Activated CD4-positive, alpha-beta T cell treated with anti-CD3 and anti-CD28 coated beads, Interleukin-2, amount 50 U/mL, for 48 hours (primary cell): ENCODE measurements at places on chromosomes 11 and 22.

- DNase-seq, result no peak
Observed at GRCh38 chr11:68927280-68928135, 23.8 kb downstream of the IGHMBP2 start.

- DNase-seq, result no peak
Observed at GRCh38 chr11:46837860-46838259, 8.2 kb downstream of the CKAP5 start.

DNA sequence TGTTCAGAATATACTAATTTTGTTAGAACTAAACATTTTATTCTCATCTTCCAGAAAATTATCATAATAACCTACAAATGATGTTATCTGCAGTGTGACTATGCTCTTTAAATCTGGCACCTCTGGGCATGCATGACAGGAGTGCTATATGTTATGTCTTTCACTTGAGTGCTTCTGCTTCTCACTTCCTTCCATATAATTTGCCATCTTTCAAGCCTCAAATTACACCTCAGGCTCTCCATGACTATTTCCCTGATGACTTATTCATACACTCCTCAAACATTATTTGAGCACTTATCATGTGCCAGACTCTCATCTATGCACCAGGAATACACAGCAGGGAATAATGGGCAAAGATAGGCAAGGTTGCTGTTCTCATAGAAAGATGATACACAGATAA lies 219.3 kb upstream of the POU2AF2 start:
- DNase-seq, result no peak

DNA sequence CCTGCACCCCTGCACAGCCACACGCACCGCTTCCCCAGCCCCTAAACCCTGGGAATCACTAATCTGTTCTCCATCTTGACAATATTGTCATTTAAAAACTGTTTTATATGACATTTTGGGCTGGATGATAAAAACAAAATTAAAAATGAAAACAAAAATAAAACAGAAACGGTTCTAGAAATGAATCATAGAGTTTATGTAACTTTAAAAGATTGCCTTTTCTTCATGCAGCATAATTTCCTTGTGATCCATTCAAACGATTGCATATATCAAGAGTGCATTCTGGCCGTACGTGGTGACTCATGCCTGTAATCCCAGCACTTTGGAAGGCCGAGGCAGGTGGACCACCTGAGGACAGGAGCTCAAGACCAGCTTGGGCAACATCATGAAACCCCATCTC lies 6.6 kb upstream of the FAM118A start:
- DNase-seq, result no peak

GRCh38 chr11:130536106-130537040 lies 87.9 kb downstream of the ADAMTS15 start:
- no peak for DNase-seq

- DNase-seq, result no peak
Observed at GRCh38 chr11:9868641-9869040, 204.8 kb downstream of the SWAP70 start.

DNA sequence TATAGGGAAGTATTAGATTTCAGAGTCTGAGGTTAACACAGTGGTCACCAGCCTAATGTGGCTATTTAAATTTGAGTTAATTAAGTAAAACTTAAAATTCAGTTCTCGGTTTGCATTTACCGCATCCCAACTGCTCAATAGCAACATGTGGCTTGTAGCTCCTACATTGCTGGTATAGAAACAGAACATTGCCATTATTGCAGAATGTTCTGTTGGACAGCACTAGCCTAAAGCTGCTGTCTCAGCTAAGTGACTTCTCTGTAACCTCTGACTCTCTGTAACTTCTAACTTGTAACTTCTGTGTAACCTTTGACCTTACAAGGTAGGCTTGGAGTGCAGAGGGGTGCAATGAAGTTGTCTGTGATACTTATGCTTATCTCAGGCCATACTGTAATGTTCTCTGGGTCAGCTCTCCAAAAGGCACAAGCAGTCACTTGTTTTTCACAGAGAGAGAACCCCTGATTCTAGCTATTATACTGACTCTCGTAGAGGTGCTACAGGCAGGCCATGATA lies 78.7 kb downstream of the ZNRF3 start:
- DNase-seq, result no peak

- no peak for DNase-seq
Observed at GRCh38 chr22:25509374-25509791, 55.1 kb upstream of the GRK3 start.

GRCh38 chr11:23205156-23205871 lies 345.0 kb upstream of the CCDC179 start:
- no peak for DNase-seq

DNA sequence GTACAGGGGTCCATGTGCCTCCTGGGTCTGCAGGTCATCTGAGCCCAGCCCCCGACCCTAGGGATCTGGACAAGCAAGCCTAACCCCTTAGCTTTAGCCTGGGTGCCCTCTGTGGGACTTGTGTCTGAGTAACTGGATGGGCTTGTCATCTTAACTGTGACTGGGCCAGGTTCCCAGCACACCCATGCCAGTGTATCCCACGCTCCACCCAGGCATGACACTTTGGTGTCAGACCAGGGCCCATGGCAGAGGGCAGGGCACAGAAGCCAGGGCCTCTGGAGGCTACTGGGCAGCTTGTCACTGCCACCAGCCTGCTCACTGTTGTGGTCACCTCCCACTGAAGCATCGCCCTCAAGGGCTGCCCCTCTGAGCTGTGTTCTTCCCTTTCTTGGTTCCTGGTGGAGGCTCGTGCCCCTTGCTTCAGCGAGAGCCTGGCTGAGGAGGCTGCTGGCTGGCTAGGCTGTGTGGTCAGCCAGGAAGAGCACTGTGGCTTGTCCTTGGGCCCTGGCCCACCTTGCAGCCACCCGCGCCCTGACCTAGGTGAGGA lies 80.8 kb downstream of the ST3GAL4 start:
- no peak for DNase-seq

DNA sequence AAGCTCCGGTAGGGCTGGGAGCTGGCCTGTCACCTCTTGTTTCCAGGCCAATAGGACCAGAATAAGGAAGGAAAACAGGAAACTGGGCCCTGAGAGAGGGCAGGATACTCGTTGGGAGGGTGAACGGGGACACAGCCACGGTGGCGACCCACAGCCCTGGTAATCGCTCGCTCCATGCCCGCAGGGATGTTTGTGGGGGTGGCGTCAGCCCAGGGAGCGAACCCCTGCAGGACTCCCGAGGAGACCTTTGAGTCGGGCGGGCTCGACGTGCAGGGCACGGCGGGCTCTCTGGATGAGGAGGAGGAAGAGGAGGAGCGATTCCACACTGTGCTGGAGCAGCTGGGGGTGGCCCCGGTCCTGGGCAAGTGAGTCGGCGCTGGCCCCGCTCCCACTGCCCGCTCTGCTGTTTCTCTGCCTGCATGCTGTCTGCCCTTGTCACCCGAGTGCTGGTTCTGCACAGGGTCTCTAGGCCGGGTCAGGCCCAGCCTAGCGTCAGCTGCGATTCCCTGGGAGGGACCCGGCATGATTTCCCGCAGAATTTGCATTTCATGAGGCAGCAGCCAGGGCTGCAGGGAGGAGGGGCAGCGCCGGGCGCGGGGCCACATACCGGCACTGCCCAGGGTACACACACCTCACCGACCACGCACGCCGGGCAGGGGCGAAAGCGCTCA lies 1.6 kb downstream of the CRACR2B start:
- DNase-seq, result no peak

DNA sequence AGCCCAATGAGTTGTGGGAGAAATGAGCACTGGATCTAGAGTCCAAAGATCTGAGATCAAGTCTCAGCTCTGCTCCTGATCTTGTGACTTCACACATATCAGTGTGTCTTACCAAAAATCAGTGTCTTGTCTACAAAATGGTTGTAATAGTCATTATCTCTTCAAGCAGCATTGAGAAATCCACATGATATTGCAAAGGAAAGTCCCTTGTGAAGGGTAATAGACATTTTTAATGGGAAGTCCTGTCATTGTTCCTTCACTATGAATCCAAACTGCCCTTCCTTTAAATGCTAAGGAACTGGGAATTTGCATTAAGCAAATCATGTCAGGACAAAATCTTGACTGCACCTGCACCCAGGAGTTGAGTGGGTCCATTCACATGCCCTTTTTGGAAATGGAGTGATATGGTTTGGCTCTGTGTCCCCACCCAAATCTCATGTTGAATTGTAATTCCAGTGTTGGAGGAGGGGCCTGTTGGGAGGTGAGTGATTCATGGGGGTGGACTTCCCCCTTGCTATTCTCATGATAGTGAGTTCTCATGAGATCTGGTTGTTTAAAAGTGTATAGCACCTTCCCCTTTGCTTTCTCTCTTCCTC lies 51.1 kb downstream of the COMMD9 start:
- no peak for DNase-seq

DNA sequence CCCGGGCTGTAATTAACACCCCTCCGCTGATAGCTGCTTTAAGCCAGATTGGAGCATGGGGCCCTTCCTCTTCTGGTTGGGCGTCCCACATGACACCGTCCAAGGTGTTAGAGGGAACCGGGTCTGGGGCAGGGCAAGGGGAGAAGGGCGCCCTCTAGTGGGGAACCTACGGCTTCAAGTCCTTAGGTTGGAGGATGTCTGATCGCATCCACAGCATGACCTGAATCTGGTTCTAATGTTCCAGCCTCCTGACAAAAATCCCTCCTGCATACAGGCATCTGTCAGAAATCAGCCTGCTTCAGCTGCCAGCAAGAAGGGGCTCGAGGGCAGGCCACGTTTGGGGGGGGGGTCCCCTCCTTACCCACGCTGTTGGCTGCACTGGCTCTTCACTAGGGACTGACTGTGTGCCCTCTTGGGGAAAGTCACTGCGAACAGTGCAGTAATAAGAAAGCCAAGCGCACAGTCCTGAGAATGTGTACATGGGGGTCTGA lies 94.2 kb upstream of the TBCEL start:
- DNase-seq, result peak; percentile 48

DNA sequence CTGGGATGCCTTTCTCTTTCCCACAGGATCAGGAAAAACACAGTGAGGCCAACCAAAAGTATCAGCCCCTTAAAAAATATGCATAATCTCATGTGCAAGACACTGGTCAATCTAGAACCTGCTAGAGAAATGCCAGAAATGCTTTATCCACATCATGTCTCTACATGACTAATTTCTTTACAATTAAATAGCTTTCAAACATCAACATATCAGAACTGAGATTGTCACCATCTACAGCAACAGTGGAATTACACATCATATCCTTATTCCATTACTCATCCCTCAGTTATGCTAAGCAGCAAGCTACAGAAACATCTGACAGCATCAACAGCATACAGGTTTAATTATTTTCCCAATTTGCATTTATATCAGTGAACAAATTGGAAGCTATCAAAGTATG lies 78.8 kb downstream of the DDIAS start:
- DNase-seq, result no peak

- no peak for DNase-seq
Observed at GRCh38 chr11:116409238-116409637, 363.5 kb downstream of the BUD13 start.

DNA sequence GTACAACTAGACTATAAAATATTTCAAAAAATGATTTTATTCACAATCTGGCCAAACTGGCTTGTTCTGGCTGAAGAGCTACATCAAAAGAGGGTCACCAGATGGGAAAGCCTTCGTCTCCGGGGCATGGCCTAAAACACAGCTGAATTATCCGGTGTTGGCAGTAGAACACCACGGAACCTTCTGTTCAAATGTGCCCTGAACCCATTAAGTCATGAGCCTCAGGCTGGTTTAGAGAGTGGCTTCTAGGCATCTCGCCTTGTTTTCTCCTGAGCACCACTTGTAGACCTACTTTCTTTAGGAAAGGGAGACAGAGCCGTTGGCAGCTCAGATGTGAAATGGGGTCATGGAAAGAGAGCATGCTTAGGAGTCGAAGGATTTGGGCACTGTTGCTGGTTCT lies 890.2 kb downstream of the NTM start:
- DNase-seq, result no peak

GRCh38 chr11:12393691-12394090 lies 16.3 kb downstream of the PARVA start:
- no peak for DNase-seq

DNA sequence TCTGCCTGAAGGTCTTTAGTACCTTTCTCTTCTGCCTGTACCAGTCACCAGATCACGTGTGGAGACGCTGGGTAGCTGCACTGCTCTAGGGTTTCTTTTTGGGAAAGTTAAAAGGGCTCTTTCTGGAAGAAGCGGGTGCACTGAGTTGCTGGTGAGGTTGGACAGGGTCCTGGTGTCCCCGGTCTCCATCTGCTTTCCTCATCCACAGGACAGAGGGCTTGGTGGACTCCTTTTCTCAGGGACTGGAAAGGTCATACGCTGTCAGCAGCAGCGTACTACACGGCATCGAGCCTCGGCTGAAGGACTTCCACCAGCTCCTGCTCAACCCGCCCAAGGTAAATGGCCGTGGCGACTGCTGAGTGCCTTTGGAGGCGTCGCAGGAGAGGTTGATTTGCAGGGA lies 52.8 kb downstream of the SBF1 start:
- DNase-seq, result no peak

GRCh38 chr22:39498368-39498767 lies 3.7 kb upstream of the MIEF1 start:
- no peak for DNase-seq

DNA sequence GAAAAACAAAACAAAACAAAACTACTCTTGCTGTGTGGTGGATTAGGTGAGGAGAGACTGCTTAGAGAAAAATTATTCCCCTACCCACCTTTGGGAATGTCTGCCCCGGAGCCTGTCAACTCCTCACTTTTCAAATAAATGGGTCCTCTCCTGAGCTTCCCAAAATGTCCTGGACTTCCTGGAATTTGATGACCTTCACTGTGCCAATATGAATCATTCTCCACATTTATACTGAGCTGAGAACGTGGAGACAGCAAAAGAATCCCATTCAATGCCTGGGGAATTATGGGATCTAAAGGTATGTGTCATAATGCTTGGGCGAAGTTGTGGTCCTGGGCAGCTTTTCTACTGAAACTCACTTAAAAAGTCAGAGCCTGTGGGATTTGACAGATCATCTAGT lies 136.8 kb downstream of the KIF18A start:
- DNase-seq, result no peak

GRCh38 chr22:30802202-30803166 lies 107.8 kb downstream of the OSBP2 start:
- DNase-seq, result peak; percentile 77

DNA sequence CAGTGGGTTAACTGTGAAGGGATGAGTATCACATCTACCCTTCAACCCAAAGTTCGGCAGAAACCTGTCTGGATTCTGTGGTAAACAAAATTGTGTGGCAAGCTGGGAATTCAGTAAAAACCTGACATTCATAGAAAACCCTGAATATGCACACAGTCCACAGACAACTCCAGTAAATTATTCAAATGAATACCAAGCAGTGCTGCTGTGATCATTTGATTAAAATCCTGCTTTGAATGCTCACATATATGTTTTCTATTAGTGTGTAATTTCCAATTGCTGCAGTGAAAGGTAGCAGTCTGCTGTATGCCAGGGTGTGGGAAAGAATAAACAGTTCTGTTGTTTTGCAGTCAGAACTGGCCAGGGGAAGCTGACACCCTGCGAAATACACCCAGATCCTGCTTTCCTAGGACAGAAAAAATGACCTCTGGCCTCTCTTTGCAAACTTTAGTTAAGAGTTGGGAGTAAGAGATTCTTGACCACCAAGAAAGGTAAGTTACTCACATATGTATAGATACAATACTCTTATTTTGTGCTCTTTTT lies 217.8 kb downstream of the FAM76B start:
- no peak for DNase-seq

GRCh38 chr11:33068611-33069340 lies 29.4 kb downstream of the TCP11L1 start:
- no peak for DNase-seq
